RPMI7951 (cell line): ENCODE measurements at places on chromosomes 2 and 18.

- DNase-seq: no peak
These were observed 5.3 kb upstream of the IL18R1 start for GRCh38 chr2:102350137-102350793.

GRCh38 chr2:20972792-20973565 is 70.9 kb downstream of the APOB start:
- no peak for DNase-seq

DNA sequence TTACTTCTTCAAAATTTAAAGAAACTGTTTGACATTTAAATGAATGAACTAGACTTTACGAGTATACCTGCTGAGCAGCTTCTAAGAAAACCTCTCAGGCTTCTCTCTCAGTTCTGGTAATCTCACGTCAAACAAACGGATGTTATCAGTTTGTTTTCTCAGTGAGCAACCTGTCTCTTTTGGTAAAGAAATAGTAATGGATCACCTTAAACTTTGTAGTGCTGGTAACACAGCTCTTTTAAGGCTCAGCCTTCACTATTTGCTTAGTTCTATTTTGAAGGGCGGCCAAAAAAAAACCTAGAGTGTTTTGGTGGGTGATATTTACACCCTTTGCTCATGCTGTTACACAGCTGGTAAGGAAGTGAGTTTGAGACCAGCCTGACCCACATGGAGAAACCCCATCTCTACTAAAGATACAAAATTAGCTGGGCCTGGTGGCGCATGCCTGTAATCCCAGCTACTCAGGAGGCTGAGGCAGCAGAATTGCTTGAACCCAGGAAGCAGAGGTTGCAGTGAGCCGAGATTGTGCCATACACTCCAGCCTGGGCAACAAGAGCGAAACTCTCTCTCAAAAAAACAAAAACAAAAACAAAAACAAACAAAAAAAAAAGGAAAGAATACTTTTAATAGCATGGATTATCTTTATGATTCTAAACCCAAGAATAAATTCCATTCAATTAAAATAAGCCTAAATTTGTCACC is 15.9 kb downstream of the FN1 start:
- DNase-seq: no peak

DNA sequence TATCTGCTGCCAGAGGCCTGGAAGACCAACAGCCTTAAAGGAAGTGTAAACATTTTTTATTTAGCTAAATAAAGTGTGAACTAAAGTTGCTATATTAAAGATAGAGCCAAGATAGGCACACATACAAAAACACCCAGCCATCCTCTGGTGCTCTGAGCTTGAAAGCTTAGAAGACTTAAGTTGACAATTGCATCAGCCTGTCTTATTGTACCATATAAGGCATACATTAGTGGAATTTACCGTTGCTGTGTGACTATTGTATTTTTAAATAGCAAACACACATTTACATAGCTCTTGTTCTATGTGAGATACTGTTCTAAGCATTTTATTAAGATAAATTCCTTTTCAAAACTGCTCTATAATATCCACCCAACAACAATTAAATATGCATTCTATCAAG is 736.6 kb upstream of the ZEB2 start:
- no peak for DNase-seq

GRCh38 chr2:71348302-71348701 is 16.7 kb downstream of the ZNF638 start:
- peak; percentile 45 for DNase-seq

- peak; percentile 89 for DNase-seq
These were observed 187.8 kb upstream of the SIX3 start for GRCh38 chr2:44753552-44754285.

DNA sequence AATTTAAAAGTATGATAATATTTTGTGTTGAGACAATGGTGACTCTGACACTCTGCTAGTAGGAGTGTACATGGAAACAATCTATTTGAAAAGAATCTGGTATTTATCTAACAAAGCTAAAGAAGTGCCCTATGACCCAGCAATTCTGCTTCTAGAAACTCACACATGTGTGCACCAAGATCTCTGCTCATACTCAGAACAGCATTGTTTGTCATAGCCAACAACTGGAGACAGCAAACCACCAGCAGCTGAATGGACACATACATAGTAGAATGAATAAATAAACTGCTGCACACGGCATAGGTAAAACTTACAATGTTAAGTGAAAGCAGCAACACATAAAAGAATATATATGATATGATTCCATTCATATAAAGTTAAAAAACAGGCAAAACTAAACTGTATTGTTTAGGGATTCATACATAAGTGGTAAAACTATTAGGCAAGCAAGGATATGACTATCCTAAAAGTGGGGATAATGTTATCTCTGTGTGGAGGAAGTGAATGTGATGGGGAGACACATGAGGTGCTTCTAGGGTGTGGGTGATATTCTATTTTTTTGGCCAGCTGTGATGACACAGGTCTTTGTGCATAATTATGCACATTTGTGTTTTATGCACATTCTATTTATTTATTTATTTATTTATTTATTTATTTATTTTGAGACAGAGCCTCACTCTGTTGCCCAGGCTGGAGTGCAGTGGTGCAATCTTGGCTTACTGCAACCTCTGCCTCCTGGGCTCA is 71.1 kb downstream of the RFTN2 start:
- DNase-seq: no peak

GRCh38 chr2:46509804-46510203 is 30.4 kb downstream of the TMEM247 start:
- DNase-seq: no peak

DNA sequence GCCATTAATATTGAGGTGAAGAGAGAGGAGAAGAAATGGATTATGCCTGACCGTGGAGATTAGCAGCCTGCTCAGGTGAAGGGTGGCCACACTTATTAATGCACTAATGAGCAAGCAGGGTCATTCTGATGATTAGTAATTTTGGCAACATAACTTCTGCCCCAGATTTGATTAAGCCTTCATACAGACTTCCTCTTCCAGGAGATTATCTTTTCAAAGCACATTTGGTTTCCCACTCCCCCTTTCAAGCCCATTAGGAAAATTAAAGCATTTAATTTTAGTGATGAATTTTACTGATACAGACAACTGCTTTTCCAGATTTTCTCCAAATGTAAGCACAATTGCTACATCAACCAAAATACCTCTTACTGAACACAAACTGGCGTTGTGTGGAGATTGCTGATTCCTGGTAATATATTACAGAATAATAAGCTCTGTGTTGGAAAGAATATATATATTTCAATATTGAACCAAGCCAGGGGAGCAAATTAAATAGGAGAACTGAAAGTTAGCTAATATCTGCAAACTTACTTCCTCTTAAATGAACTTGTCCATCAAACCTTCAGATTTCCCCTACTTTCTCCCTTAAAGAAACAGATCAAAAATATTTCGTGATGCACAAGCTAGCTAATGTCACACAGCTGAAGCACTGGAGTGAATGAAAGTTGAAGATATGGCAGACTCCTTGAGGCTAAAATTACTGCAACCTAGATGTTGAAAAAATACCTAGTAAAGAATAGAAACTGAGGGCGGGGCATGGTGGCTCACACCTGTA is 140.8 kb downstream of the FAM210A start:
- DNase-seq: no peak

DNA sequence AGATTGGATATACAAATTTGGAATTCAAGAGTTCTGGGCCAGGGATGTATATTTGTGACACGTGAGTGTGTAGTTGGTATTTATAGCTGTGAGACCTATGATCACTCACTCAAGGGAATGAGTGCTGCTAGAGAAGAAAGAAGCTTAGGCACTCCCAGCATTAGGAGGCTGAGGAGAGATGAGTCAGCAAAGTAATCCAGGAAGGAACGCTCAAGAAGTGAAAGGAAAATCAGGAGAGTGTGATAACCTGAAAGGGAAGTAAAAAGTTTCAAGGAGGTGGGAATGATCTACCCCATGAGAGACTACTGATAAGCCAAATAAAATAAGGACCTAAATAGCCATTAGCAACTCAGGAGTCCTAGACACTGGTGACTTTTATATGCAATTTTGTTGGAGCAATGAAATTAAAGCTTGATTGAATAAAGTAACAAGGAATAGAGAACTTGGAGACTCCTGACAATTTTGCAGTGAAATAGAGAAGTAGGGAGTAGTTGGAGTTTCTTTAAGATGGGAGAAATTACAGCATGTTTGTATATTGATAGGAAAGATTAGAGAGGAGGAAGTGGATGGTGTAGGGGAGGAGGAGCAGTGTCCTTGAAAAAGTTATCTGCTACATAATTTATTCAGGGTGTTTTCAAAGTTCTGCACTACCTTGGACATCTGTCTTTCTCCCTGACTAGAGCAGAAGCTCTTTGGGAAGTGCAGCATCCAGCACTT is 89.9 kb downstream of the UBE2E3 start:
- peak; percentile 67 for DNase-seq

- no peak for DNase-seq
These were observed 323.9 kb upstream of the TFPI start for GRCh38 chr2:187878112-187878511.

DNA sequence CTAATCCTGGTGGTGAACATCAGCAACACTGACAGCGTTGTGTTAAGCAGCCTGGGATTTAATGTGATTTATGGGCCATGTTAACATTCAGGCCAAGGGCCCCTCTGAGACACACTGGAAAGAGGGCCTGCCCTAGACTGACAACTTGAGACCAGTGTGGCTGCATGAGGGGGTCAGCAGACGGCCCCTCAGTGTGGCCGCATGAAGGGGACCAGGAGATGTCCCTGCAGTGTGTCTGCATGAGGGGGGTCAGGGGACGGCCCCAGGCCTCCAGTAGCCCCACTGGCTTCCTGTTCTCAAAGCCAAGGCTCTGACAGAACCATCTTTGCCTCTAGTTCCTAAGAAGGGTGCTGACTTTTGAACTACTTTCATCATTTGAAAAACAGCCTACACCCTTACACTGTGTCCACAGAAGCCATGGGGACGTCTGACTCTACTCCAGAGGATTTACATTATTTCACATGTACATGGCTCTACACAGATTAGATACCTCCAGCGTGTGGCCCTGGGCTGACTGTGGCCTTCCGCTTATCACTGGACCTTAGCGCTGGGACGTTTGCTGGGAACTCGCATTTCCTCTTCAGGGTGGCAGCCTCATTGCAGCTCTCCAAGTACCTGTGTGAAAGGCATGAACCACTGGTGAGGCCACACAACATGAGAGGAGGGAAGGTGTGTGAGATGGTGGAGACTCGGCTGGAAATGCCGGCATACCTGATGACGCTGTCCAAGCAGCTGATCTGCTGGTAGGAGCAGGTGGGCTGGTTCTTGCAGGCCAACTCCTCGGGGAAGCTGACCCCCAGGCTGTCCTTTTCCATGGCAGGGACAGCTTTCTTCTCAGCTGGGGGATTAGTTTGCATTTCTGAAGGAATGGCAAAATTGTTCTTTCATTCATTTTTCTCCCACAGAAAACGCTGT is 18.2 kb upstream of the HES6 start:
- DNase-seq: no peak

- DNase-seq: peak; percentile 47
These were observed 52.7 kb downstream of the TAF1B start for GRCh38 chr2:9895669-9896590.

DNA sequence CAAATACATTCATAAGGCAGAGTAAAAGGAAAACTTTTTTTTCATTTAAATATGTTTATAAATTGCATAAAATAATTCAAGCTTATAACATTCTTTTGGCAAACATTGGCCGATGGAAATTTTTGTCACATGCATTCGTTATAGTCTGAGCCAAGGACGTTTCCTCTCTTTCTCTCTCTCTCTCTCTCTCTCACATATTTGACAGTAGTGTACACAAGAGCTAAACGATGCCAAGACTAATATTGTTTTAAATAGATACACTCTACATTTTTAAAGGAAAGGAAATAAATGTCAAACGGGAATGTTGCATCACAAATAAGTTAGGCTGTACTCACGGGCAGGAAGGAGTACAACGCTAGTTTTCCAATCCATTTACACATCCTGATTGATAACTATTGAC is 251.1 kb upstream of the SMIM21 start:
- no peak for DNase-seq

DNA sequence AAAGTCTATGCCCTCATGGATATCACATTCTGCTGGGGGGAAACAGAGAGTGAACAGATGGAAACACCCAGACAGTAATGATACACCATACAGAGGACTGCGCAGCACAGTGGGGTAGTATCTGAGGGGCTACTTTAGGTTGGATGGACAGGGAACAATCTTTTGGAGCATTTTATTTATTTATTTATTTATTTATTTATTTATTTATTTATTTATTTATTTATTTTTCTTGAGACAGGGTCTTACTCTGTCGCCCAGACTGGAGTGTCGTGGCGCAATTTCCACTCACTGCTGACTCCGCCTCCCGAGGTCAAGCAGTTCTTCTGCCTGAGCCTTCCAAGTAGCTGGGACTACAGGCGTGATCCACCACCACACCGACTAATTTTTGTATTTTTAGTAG is 89.2 kb downstream of the TGOLN2 start:
- no peak for DNase-seq

DNA sequence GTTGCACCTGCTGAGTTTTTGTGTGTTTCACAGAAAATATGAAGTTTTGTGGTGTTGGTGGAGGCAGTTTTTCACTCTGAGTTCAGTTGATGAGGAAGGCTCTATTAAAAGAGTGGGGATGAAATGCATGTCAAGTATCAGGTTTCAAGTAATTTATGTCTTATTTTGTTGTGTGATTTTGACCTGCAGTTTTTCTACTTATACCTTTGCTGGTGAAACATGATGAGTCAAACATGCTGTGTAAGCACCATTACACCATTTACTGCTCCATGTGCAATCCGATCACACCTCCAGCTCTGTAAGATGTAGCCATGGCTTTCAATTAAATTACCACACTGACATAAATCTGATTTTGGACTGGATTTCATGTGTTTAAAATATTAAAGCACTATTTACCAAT is 174.5 kb upstream of the ZEB2 start:
- DNase-seq: no peak

- peak; percentile 73 for DNase-seq
These were observed 5.3 kb upstream of the CEP68 start for GRCh38 chr2:65050931-65051330.

DNA sequence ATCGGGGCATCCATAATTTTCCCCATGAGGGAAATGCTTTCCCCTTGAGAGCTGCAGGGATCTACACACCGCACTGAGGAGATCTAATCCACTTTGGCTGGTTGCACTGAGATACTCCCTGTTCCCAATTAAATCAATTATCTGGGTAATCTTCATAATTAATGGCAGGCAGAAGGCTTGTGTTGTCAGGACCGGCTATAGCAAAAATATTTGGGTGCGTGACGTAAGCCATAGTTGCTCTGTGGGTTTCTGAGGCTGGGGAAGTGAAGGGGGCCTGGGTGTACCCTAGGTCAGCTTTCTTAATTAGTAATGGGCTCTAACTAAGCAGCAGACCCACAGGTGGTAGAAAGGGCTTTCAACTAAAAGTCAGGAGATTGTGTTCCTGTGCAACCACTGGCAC is 62.8 kb upstream of the UPP2 start:
- DNase-seq: no peak

- DNase-seq: peak; percentile 70
These were observed 11.3 kb downstream of the IL1RN start for GRCh38 chr2:113138428-113139322.
